ENCODE measurements at places on chromosomes 5 and 9.

DNA sequence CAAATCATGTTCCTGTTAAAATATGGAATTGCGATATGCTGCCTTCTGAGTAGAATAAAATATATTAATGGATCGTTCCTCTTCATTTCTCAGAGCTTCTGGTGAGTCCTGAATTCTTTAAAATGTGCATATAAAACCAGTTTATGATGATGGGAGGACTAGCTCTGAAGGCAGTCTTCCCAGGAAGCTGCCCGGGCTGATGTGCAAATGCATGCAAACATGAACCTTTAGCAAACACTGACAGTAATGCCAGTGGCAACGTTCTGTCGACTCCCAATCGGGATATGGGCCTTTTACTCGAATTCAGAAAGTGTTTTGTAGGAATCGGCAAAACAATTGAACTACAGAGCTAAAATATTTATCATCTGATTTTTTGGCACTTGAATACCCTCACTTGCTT is 93.6 kb downstream of the TLE4 start:
- DNase-seq, result no peak

DNA sequence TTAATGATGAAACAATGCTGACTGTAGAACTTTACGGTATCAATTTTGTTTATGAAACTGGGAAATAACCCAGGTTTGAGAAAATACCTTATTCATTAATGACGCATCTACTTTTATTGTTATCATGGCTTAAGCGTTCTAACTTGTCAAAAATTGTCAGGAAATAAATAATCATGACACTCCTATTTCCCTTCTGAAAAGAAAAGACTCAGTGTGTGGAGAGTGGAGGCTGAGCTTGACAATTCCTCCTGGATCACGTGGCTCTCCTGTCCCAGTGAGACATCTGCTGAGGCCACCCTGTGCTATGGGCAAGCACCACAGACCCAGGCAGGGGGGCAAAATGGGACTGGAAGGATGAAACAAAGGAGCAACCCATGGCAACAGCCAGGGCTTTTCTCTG is 466.4 kb downstream of the ZNF608 start:
- DNase-seq, result peak; percentile 66

DNA sequence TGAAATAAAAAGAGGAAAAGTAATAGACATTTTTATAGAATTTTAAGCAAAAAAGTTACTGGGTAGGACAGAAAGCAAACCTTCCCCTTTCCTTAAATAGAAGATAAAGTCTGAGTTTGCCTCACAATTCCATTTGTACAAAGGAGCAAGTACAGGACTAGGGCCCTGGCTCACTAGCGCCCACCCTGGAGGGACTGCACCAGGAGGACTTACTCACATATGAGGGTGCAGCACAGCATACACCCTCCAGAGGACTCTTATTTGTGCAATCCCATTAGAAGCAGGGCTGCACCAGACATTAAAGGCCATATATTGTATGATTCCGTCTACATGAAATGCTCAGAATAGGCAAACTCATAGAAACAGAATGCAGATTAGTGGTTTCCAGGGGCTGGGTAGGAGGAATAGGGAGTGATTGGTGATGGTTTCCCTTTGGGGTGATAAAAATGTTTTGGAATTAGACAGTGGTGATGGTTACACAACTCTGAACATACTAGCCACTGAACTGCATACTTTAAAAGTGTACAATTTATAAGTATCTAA is 4.5 kb downstream of the REEP5 start:
- peak; percentile 25 for DNase-seq

DNA sequence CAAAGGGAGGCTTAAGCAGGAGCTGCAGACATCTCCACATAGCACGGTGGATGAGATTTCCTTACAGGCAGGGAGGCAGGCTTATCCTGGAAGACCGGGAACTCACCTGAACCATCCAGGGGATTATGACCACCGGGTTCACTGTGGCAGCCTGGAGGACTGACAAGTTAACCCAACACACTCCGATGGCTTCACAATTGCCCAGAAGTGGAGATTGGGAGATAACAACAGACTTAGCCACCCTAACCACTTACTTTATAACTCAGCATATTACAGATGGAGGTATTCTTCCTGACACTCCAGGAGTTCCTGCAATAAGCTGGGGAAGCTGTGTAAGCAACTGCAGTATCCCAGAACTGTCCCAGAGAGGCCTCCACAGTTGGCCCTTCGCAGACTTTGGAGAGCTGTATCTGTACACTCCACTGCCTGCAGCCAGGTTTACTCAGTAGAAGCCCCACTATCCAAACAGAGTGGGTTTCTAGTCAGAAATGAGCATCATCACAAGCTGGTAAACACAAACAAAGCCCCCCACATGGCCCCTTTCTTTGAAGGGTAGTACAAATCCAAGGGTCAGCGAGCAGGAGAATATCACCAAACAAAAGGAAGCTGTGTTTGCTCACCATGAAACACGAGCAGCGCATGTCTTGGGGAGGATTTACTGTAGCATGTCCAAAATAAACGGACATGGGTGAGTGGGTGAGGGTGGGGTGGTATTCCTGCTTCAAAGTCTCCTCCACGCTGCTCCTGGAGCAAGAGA is 462.2 kb downstream of the RASEF start:
- no peak for DNase-seq

- no peak for DNase-seq
These were observed 282.7 kb downstream of the GAS1 start for GRCh38 chr9:86664603-86665002.

DNA sequence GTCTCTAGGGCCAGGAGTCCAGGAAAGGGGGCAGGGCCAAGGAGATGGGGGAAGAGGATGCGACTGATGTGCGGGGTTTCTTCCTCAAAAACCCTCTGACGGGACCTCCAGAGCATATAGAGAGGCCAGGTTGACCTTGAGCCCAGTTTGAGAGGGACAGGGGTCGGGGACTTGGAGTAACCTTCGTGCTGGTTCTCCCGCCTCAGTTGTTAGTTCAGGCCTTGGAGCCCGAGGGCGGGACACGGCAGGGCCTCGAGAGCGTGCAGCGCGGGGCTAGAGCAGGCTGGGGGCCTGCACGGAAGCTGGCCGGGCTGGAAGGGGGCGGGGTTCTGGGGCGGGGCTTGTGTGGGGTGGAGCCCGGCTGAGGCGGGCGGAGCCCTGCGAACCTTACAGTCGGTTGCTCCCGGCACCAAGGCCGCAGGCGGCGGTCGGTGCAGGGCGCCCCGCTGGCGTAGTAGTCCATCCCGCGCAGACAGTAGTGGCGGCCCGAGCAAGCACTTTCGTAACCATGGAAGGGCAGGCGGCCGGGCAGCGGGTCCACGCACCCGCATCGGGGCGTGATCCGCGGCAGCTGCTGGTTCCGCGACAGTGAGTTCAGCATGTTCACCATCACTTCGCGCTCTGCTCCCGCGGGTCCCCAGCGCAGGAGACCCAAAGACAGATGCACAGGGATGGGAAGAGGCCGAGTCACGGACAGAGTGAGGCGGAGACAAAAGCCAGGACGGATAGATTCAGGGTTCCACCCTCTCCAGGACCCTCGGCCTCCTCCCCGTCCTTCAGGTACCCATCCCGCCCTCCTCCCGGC is 4.0 kb upstream of the MYORG start:
- peak; percentile 72 for DNase-seq

- DNase-seq, result no peak
These were observed 61.8 kb downstream of the SMIM15 start for GRCh38 chr5:61100437-61100836.

DNA sequence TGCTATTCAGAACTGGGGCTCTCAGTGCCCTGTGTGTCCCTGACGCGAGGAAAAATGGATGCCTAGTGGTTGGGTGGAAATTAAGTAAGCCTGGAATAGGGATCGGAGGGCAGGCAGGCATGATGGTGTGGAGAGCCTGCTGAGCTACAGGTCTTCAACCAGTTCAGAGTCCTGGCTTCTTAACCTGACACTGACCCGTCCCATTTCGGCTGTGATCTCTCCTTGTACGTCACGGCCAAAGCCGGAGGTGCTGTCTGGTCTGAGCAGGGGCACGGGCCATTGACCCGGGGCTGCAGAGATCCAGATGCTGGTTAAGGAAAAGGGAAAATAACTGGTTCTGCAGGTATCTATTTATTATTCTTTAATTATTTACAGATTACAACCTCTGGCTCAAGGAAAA is 27.9 kb downstream of the RHOBTB3 start:
- no peak for DNase-seq

GRCh38 chr5:119746984-119747383 is 117.6 kb downstream of the FAM170A start:
- no peak for DNase-seq

- no peak for DNase-seq
These were observed 2.9 kb upstream of the SLC4A9 start for GRCh38 chr5:140356853-140357725.

- no peak for DNase-seq
These were observed 71.7 kb upstream of the COX7C start for GRCh38 chr5:86546044-86546443.

DNA sequence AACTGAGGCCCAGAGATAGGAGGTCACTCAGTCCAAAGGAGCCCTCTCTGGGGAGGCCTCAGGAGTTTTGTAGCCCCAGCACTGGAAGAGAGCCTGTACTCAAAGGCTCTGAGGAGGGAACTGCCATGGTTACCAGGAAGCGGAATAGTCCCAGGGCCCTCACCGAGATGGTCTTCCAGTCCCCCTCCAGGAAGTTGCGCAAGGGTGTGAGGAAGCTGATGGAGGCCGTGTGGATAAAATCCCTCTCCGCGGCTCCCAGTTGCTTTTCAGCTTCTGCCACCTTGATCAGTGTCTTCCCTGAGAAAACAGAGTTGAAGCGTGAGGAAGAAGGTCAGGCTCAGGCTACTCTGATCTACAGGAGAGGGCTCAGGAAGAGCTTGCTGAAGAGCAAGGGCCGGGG is 13.5 kb downstream of the SH3GLB2 start:
- no peak for DNase-seq

DNA sequence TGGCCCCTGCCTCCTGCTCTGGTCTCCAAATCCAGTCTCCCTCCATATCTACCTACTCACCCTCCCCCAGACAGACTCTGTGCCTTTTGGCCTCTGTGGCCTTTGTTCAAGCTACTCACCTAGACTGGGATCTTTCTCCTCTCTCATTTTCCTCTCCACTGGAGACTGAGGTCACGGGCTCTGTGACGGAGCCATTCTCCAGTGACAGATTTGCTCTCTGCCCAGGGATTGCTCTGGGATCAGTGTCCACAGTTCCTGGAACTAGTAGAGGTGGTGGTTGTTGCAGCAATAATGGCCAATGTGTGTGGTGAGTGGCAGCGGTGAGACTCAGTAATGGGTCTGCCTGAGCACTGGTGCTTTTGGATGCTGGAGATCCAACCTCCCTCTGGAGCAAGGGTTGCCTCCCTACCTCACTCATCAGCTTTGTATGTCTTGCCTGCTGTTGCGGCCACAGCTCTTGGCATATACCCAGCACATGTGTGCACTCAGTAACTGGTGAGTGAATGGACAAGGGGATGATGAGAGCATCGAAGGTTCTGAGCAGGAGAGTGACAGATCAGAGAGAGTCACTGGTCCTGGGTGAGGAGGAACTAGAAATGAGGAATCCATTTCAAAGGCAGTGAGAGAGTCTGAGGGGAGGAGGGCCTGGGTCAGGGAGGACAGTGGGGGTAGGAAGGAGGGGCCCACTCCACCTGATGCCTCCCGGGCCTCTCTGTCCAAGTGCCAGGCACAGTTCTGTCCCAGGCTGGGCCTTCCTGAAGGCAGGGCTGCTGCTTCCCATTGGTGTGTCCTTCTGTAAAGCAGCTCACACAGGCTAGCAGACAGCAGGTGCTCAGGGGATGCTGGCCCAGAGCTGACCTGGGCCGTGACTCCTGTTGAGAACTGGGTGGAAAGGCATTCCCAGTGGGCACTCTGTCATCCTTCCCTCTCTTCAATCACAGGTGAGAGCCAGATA is 96.5 kb upstream of the PITX1 start:
- DNase-seq, result no peak

GRCh38 chr5:54309691-54310432 is 511 bp downstream of the ARL15 start:
- DNase-seq, result peak; percentile 53

DNA sequence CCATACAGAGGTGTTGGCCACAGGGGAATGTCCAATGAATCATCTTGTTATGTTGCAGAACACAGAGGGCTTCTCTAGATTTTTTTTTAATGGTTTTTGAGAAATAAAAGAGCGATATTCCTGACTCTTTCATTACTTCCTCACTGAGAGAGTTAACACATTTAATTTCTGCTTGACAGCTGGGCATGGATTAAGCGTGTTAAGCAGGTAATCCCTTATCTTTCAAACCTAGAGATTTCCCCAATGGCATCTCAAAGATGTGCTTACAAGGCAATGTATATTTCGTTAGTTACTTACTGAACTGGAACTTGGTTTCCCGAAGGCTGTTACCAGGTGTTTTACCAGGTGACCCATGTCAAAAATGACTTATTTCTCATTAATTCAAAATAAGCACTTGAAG is 21.8 kb upstream of the ADCY2 start:
- no peak for DNase-seq

DNA sequence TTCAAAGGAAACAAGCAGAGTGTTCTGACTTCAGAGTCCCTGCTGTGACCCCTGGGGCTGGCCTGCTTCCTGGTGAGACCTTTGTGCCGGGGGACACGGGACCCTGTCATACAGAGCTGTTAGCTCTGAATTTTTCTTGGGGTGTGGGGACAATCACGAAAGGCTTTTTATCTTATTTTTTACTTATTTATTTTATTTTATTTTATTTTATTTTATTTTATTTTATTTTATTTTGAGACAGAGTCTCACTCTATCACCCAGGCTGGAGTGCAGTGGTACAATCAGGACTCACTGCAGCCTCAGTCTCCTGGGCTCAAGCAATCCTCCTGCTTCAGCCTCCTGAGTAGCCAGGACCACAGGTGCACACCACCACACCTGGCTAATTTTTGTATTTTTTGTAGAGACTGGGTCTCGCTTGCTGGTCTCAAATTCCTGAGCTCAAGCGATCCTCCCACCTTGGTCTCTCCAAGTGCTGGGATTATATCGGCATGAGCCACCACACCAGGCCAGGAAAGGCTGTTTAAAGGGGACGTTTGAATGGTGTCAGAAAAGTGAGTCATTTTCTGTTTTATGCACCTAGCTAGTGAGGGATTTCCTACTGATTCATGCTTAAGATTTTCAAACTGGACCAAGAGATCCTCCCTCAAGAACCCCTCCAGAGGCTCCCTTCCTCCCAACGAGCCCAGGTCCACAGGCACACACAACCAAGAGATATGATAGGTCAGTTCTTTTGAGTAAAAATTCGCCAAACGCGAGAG is 75.7 kb downstream of the OLFM1 start:
- DNase-seq, result no peak

DNA sequence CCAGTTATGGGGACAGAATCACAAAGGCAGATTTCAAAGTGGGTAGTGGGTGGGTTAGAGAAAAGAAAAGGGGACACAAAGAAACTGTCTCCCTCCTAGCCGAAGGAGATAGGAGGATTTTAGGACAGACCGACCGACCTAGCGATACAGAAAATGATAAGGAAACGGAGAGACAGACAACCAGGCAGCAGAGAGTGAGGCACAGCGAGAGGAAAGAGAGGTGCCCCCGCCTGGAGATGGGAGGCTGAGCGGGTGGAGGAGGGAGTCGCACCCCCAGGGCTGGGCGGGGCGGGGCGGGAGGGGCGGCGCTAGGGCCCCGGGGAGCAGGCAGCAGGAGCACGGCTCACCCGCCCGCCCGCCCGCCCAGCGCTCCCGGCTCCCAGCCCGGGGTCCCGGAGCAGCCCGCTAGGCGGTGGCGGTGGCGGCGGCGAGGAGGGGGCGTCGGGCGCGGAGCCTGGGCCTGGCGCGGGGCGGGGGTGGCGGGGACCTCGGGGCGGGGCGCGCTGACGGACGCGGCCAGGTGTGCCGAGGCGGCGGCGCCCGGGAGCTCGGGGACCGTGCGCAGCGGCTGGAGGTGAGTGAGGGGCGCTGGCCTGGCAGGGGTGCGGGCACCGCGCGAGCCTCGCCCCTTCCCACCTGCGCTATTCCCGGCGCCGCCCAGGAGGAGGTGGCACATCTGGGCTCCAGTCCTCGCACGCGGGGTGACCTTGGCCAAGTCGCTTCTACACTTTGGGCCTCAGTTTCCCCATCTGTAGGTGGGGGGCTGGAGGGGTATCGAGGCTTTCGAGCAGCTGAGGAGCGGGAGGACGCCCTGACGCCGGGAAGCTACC is 15.9 kb upstream of the SYNPO start:
- DNase-seq, result peak; percentile 38
